ENCODE measurements at places on chromosomes 5 and 9.

- DNase-seq, result no peak
Observed at GRCh38 chr5:75690669-75691068, 26.6 kb downstream of the POC5 start.

DNA sequence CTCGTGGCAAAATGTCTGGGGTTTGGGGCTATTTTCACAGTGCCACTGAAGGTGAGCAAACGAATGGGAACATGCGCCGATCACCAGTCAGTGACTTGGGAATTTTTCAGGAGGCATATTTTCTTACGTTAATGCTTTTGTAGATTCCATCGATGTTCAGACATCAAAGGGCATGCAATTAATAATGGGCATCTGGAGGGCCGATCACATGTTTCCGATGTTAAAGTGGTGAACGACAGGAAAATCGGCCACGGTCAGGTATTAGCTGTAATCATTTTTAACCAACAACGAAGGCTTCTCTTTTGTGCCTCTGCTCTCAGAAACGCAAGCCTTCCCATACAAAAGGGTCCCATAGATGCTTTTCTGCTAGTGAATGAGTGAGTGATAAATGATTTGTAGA is 155.0 kb upstream of the PITX1 start:
- no peak for DNase-seq

DNA sequence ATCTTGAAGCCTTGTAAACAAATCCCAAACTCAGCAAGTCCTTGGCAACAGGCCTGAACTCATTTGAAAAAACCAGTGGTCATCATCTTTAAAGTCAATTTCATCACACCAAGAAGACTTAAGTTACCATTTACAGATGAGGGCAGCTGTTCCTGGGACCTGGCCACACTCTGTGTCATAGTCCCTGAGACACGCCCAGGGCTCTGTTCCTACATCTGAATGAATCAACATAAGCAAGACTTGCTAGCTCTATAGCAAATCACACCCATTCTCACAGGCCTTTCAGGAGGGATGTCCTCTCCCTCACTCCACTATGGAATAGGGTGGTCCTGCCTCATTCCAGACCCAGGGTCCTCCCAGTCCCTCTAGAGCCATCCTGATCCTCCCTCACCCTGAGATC is 142.8 kb downstream of the NSG2 start:
- DNase-seq, result no peak

DNA sequence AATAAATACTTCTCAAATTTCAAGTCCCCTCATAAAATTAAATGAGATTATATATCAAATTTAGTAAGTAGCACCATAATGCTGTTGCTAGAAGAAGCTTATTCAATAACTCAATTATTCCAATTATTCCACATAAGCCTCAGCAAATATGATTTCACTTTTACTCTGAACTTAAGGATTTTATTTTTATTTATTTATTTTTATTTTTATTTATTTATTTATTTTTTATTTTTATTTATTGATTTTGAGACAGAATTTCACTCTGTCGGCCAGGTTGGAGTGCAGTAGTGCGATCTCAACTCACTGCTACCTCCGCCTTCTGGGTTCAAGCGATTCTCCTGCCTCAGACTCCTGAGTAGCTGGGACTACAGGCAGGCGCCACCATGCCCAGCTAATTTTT is 1308.3 kb upstream of the CDH9 start:
- no peak for DNase-seq

GRCh38 chr9:106111039-106111730 is 416.8 kb downstream of the TMEM38B start:
- no peak for DNase-seq

DNA sequence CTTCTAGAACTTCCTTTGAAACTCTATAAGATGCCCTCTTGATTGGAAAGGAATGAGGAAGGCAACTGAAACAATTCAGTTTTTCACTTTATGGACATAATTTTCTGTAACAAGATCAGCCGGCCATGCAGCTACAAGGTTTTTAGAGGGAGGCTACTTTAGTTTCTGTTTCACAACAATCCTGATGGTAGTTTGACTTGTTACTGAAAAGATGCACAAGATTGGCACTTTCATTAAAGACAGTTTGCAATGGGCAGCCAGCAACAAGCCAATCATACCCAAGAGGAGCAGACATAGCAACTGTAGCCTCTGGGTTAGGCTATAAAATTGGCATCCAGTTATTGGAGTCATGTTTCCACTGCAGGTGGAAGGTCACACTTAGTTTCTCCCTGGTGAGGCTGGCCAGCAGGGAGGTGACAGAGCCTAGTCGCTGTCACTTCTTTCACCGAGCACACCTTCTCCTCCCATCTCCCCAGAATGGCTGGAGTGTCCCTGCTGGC is 74.3 kb upstream of the TGFBR1 start:
- no peak for DNase-seq

DNA sequence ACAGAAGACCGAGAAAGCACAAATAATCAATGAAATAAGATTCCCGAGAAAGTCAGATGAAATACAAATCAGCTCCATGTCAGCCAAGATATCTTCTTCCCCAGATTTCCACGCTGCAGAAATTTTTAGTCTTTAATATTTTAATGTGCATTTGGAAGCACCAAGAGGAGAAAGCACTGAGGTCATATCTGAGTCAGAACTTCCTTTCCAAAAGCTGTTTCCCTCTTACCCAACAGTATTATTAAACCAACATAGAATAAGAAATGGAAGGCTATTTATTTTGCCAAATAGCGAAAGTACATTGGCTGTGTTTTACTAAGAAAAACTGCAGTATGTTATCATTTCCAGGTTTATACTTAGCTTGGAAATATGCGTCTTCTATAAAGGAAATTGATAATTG is 772.1 kb upstream of the CDH9 start:
- no peak for DNase-seq

DNA sequence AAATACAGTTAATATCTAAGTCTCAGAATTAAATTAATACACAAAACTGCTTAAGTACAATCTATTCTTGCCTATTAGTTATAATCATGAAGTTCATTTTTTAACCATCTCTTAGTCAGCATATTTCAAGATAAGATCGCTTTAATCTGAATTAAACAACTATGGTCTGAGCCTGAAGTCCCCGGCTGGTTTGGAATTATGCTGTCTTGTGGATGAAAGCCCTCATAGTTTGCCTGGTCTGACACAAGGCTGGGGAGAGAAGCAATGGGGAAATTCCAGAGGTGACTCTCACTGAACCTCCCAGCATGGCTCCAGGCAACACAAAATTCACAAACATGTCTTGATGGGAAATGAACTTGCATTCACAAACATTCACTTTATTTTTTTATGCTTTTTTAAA is 28.0 kb upstream of the GRAMD2B start:
- no peak for DNase-seq

- DNase-seq, result no peak
Observed at GRCh38 chr9:34507556-34507955, 15.2 kb downstream of the ENHO start.

Data from activated CD4-positive, alpha-beta T cell treated with anti-CD3 and anti-CD28 coated beads, Interleukin-2, Interleukin-4, amounts not matched to agents 100 ng/mL and 50 ng/mL, durations not matched to agents 16 hours and 8 hours (primary cell).